ENCODE measurements at places on chromosomes 3 and 15.

DNA sequence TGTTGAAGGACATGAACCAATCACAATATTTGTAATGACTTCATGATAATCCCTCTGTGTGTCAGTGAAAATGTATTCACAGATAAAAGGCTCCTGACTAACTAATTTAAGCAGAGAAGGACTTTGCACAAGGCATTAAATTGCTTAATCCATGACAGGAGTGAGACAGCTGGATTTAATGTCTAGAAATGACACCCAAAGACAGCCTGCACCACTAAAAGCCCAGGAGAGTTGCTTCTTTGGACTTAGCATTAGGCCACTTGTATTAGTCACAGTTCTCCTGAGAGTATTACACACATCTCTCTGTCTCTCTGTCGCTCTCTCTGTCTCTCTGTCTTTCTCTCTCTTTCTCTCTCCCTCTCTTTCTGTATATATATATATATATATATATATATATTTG is 180.4 kb downstream of the GOLGA8K start:
- no peak for DNase-seq

DNA sequence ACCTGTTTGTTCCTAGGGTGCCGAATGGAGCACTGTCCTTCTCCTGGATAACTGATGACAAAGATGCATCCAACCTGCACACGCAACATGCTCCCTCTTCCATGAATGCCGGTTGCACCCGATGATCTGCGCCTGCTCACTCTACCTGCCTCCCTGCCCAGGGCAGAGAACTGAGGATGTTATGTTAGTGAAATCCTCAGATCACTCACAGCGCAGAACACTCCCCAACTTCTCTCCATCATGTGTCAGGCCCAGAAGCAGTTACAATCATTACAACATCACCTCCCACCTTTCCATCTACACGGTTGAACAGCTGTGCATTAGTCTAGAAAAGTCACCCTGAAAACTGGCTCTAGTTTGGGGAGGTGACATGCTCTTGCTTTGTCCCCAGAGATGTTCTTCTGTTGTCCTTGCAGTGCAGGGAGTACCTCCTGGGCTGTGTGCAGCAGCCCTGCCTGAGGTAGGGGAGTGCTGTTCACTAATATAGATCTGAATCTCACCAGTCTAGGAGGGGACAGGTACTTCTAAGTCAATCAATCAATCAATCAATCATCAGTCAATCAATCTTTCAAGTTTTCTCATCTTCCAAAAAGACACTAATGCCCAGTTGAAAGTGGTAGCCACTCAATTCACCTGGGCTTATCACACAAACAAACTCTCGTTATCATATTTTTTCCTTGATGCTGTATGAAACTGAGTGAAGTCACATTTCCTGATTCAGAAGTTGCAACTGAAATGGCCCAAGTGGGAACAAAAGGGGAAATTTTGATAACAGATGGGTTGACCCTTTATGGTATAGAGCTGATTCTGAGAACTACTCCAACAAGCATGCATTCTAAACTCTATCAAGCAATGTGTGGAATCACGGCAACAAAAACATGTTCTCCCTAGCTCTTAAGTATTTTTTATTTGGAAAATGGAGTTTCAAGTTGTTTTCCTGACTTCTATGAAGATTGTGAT is 15.4 kb upstream of the ISLR start:
- DNase-seq, result no peak

DNA sequence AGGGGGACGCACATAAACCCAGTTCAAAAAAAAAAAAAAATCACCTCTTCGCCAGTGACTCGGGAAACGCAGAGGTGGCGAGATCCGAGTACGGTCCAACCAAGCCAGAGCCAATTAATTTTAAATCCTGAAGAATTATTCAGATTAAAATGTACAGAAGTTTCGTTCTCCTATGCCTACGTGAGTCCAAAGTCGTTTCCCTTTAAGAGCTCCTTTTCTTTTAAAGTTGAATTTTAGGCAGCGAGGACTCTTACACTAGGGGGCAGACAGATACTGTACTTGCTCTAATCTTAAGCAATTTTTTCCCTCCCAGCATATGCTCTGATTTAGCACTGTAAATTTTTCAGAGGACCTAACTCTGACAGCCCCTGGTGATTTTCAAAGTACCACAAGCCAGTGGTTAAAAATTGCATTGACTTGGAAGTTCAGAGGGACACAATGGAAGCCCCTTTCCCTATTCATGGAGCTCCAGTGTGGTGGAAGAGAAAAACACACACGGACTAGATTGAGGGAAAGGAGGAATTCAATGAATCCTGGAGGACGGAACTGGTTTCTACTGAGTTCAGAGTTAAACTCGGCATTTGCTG is 3.3 kb upstream of the NR2F2 start:
- DNase-seq, result no peak

DNA sequence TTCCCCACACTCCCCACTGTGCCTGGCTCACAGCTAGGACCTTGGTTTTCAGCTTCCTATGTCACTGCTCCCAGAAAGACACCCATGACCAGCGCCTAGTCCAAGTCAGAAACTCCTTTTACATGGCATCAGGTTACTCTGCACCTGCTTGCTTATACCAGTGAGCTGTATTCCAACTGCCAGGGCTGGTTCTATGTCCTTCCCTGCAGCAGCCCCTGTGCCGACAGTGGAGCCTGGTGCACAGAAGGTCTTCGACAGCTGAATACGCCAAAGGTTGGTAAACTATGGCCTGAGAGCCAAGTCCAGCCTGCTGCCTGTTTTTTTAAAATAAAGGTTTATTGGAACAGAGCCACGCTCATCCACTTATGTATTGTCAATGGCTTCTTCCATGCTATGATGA is 102.5 kb downstream of the IQSEC1 start:
- no peak for DNase-seq

- DNase-seq, result no peak
These were observed 48.1 kb downstream of the SETMAR start for GRCh38 chr3:4351164-4351855.

GRCh38 chr3:49636883-49637609 is 37.1 kb upstream of the APEH start:
- no peak for DNase-seq

DNA sequence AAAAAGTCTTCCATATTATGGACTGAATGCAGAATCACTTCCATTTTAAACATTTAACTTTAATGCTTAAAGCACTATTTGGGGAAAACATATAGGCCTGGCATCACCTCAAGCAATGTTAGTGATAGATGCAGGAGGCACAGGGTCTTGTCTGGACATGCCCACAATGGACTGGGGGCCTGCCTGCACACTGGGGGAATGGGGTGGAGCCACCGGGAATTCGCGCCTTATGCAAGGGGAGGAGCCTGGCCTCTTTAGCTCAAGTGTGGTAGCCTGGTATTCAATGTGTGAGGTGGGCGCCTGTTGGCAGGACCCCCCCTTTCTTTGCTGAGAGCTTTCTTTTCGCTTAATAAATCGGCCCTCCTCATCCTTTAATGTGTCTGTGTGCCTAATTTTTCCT is 29.9 kb downstream of the ACKR4 start:
- peak; percentile 46 for DNase-seq

GRCh38 chr3:53700441-53700840 is 145.8 kb downstream of the CHDH start:
- DNase-seq, result no peak

- DNase-seq, result no peak
These were observed 50.2 kb downstream of the SLC41A3 start for GRCh38 chr3:126033765-126034164.
